ENCODE measurements at places on chromosomes 11 and 22. TPM values are rescaled to one million over a fixed set of nuclear protein-coding genes. Genes with fewer than 3 reads are reported as not detected.

TPBGL gene
- polyA plus RNA-seq: 0.09 TPM

GPHA2 gene
- polyA plus RNA-seq: not detected

RAB36 gene
- polyA plus RNA-seq: 0.97 TPM

ARHGAP8 gene
- polyA plus RNA-seq: not detected

SLC6A5 gene
- not detected for polyA plus RNA-seq

KCNJ4 gene
- not detected for polyA plus RNA-seq

SLC22A25 gene
- not detected for polyA plus RNA-seq

MUC15 gene
- not detected for polyA plus RNA-seq

ROM1 gene
- 1.9 TPM for polyA plus RNA-seq

KCNJ1 gene
- not detected for polyA plus RNA-seq

MAPK8IP1 gene
- not detected for polyA plus RNA-seq

SYT7 gene
- not detected for polyA plus RNA-seq

OR51B4 gene
- not detected for polyA plus RNA-seq

CDCA5 gene
- 0.22 TPM for polyA plus RNA-seq

ANO5 gene
- polyA plus RNA-seq: 0.02 TPM

ZP1 gene
- polyA plus RNA-seq: not detected

GALNT18 gene
- not detected for polyA plus RNA-seq

CNGA4 gene
- not detected for polyA plus RNA-seq

MCAM gene
- 0.35 TPM for polyA plus RNA-seq

ABTB2 gene
- polyA plus RNA-seq: 0.05 TPM

PACS1 gene
- 35.9 TPM for polyA plus RNA-seq

CRYBB2 gene
- polyA plus RNA-seq: not detected

TRIM51 gene
- not detected for polyA plus RNA-seq

RFPL3 gene
- not detected for polyA plus RNA-seq

Data from naive thymus-derived CD8-positive, alpha-beta T cell (primary cell).